Stimulated activated CD4-positive, alpha-beta T cell treated with anti-CD3 and anti-CD28 coated beads, Interleukin-1b, Interleukin-23, amount 100 ng/mL, for 1 hour (primary cell): ENCODE measurements at places on chromosomes 6 and 20.

DNA sequence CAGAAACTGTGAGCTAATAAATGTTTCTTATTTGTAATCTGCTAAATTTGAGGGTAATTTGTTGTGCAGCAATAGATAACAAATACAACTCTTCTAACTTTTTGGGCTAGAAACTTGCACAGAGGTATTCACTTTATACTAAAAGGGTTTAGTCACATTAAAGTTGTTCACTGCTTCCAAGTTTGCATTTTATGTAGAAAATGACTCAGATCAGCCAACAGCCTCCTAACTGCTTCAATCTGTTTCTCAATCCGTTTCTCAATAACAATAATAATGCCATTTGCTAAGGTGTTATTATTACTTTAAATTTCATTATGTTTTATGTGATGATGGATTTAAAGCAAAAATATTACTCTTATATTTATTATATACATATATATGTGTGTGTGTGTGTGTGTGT lies 213.9 kb downstream of the CENPW start:
- no peak for DNase-seq

DNA sequence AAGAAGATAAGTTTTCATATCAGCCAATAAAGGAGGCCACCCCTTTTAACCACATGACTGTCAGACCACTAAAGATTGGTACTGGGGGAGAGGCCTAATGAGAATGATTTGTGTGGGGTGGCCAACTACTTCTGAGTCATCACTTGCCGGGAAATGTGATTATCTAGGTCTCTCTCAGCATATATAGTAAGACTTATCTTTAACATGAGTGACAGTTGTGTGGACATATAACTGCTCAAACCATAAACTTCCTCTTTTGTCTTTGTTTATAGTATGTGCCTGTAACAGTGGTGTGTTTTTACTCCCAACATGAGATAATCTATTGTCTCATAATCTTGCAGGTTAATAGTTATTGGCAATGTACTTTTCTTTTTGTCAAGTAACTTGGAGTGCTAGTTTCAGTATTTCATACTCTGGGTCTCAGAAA lies 312.4 kb downstream of the CDKAL1 start:
- DNase-seq: no peak

- no peak for DNase-seq
Measured at GRCh38 chr6:37324131-37325033, 29.4 kb upstream of the RNF8 start.

GRCh38 chr6:98967616-98968015 lies 19.9 kb upstream of the FBXL4 start:
- no peak for DNase-seq

DNA sequence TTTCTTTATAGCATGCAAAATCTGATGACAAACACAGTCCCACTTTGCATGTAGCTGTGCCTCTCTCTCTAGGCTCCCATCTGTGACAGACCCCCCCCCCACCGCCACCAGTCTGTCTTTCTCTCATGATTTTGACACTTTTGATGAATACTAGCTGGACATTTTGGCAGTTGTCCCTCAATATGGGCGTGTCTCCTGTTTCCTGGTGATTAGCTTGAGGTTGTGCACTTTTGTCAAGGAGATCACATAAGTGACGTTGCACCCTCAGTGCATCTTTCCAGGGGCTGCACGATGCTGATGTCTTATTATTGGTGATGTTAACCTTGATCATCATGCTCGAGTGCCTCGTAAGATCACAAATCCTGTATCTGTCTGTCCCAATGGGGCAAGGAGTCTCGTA lies 155.1 kb downstream of the EYA2 start:
- DNase-seq: no peak

DNA sequence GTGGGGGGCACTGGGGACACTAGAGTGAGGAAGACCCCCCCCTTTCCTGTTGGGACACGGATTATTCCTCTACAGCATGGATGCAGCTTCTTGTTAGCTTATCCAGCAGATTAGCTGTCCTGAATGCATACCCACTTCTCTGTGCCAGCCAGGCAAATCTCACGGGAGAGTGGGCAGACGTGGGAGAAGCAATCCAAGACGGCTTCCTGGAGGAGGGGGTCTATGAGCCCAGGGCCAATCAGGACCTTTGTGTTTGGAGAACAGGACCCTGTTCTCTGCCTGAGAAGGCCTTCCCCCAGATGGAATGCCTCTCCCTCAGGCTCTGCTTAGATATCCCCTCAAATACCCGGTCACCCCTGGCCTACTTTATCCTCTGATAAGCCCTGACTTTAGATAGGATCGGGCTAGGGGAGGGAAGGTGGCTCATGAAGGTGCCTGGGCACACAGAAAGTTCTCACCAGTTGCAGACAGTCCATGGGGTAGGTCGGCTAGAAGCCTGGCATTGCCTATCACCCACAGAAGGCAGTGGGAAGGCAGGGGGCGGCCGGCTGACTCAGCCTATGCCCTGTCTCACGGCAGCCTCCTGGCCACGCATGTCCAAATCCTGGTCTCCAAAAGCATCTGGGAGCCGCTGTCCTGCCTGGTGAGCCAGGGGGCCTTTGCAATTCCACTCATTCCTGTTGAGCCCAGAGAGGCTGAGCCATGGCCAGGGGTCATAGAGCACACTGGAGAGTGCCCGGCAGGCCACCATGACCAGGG lies 34.7 kb downstream of the SUN5 start:
- no peak for DNase-seq

GRCh38 chr6:36694616-36695015 lies 3.0 kb upstream of the RAB44 start:
- DNase-seq: no peak

- no peak for DNase-seq
Measured at GRCh38 chr20:36919715-36920333, 31.7 kb downstream of the SAMHD1 start.

DNA sequence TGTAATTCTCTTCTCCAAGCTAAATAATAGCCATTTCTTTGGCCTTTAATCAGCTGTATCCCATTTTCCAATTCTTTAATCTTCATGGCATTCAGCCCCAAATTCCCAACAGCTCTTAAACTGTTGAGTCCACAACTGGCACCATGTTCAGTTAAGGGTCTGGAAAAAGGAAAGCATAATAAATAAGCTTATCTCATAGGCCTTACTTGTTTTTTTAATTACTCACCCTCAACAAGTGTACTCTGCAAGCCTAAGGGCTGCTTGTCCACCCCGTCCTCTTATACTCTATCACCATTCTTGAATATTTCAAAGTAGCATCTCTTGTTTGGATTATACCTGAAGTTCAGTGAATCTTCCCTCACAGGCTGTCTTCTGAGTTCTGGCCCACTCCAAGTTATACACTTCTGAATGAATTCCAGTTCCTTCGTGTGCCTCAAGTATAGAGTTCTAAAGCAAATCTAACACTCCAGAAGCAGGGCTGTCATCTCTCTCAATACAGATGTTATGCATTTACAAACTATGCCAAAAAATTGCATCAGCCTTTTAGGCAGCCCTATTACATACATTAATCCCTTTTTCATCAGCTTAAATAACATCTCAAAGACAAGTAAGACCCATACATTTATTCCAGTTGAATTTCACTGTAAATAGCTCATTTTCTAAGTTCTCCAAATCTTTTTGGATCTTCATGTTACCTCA lies 98.7 kb downstream of the COL21A1 start:
- no peak for DNase-seq

GRCh38 chr6:50843842-50844241 lies 25.2 kb downstream of the TFAP2B start:
- no peak for DNase-seq

- DNase-seq: no peak
Measured at GRCh38 chr20:3383878-3384495, 23.5 kb downstream of the DNAAF9 start.

GRCh38 chr20:22584922-22585785 lies 782 bp upstream of the FOXA2 start:
- no peak for DNase-seq

DNA sequence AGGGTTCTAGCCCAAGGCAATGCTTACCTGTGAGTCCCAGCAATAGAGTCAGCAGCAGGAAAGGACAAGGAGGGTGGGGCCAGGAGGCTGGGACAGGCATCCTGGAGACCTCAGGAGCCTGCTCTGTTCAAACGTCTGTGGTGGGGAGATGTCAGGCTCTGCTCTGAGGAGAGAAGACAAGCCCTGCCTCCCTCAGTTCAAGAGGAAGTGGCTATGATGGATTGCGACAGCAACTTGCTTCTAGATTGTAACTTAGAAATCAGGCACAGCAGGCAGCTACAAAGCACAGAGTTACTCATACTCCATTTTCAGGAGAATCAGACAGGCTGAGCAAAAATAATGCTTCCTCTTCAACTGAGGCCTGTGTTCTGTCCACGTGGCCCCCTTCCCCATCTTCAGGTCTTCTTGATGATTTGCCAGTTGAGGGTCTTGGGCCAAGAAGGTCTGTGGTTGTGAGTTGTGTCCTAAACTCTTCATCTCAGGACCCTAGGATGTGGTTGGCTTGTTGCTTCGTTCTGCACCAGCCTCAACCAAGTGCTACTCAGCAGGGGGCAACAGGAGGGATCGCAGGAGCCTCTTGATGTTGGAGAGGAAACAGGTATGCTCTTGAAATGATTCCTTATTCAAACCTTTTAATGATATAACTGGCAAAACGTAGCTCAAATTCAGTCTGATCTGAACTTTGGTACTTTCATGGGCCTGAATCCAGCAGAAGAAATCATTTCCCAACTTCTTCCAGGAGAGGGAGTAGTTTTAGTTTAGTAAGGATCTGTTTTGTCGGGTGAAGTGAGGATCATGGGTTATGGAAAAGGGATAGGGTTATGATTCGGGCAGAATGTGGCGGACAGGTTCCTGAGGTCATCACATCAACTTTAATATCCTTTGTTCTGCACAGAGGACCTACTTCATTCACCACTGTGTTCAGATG lies 31.0 kb downstream of the SIRPB1 start:
- no peak for DNase-seq

- DNase-seq: no peak
Measured at GRCh38 chr6:123016431-123017103, 20.5 kb downstream of the CLVS2 start.

GRCh38 chr6:4356899-4357659 lies 221.7 kb upstream of the ECI2 start:
- DNase-seq: no peak

GRCh38 chr6:170575250-170575649 lies 9.2 kb downstream of the PDCD2 start:
- DNase-seq: no peak

DNA sequence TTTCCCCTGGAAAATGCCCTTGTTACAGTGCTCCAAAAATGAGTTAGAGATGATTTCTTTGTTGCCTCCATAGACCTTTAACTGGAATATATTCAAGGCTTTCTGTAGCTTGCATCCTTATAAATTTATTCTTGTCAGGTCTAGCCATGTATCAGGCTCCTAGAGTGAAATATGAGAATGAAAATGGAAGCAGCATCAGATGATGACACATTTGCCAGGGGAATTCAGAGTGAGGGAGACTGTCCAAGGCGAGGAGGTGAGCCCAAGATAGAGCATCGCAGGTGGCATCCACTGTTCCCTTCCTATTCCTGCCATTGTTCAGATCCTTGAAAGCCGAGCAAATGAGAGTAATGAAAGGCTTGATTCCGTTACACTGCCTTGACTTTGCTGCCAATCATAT lies 386.8 kb downstream of the SAMD5 start:
- DNase-seq: no peak
